ENCODE measurements at places on chromosomes 11 and 22.
A peak's percentile ranks its signal among the peaks of the same experiment; 100 is the strongest.

DNA sequence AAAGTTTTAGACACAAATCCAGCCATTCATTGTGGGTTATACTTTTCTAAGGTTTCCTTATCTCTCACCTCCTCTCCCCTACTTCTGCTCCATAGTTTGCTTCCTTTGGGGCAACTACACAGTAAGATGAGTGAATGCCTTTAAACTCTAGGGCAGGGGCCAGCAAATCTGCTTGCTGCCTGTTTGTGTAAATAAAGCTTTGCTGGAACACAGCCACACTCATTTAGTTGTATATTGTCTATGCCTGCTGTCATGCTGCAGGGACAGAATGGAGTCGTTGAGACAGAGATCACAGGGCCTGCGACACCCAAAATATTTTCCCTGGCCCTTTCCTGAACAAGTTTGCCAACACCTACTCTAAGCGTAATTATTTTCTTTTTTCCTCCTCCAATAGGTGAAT, 58.7 kb downstream of the TECTA start:
- DNase-seq, result no peak

DNA sequence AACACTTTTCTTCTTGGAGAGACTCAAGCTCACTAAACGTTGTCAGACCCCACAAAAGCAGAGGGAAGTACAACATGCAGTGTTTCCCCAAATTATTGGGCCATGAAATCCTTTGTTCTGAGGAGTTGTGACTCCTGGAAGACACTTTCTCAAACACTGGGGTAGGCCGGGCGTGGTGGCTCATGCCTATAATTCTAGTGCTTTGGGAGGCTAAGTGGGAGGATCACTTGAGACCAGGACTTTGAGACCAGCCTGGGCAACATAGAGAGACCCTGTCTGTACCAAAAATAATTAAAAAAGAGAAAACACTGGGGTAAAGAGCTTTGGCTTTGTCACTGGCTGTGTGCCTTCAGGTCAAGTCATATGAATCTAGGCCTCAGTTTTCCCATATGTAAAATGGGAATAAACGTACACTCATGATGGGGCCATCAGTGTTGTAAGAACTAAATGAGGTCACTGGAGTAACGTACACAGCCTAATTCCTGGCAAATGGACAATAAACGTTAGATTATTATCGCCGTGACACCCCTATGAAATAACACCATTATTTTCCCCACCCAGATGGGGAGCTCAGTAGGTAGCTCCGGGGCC, 92.0 kb downstream of the RRM1 start:
- DNase-seq, result no peak

GRCh38 chr11:8329336-8329735, 65.7 kb upstream of the LMO1 start:
- no peak for DNase-seq

DNA sequence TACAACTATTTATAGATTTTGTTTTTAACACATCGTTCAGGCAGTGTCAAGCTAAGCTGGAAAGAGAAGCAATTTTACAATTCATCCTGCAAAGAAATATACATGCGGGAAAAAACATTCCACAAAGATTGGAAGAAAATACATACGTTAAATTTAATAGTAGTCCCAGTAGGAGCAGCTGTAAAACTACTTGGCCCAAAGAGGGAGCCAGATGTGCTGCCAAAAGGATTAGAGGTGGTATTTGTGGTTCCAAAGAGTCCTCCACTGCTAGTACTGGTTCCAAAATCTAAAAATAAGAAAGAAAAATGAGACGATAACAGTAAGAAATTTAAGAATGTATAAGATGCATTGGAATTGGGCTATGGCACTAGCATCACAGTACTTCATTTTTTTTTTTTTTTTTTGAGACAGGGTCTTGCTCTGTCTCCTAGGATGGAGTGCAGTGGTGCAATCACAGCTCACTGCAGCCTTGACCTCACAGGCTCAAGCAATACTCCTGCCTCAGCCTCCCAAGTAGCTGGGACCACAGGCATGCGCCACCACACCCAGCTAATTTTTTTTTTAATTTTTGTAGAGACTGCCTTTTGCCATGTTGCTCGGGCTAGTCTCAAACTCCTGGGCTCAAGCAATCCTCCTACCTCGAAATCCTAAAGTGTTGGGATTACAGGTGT, 21.5 kb downstream of the NUP98 start:
- no peak for DNase-seq

GRCh38 chr11:35236667-35237003, 97.7 kb downstream of the CD44 start:
- no peak for DNase-seq

DNA sequence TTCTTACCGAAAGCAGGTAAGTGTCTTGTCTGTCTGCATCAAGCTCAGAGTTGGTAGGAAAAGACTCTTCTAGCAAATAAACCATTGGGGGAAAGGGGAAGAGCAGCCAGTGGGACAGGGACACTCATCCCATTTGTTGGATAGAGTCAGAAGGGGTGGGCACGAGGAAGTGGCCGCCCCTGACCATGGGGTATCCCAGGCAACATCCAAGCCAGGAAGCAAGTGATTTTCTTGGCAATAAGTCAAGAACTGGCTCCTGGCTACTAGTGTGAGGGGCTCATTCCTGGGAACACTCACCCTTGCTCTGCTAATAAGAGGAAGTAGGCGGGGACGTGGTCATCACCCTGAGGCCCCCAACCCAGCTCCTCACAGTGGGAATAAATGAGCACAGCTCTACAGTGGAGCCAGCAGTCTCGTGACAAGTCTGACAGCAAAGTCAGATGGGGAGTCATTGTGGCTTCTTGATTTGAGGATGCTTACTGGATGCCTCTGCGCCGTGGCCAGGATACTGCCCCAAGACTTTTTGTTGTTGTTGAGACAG, 6.7 kb downstream of the SLC25A18 start:
- DNase-seq, result no peak

DNA sequence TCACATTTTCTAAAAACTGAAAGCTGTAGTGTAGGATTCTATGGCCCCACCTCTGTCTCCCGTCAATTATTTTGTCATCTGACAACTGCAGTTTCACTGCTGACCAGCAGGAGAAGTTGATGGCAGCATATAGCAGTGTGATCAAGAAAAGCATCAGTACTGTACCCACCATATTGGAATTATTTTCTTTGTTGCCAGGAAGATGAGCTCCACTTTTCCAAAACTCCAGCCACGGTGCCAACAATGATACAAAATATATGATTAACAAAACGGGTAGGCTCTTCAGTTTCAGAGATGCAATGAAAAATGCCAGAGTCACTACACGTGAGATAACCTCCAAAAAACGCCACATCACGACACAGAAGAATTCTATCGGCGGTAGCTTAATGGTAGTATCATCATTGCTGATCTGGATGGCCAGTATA, 41.3 kb downstream of the XKR3 start:
- DNase-seq, result no peak

GRCh38 chr11:69292221-69292648, 1.7 kb upstream of the MYEOV start:
- peak; percentile 29 for DNase-seq

DNA sequence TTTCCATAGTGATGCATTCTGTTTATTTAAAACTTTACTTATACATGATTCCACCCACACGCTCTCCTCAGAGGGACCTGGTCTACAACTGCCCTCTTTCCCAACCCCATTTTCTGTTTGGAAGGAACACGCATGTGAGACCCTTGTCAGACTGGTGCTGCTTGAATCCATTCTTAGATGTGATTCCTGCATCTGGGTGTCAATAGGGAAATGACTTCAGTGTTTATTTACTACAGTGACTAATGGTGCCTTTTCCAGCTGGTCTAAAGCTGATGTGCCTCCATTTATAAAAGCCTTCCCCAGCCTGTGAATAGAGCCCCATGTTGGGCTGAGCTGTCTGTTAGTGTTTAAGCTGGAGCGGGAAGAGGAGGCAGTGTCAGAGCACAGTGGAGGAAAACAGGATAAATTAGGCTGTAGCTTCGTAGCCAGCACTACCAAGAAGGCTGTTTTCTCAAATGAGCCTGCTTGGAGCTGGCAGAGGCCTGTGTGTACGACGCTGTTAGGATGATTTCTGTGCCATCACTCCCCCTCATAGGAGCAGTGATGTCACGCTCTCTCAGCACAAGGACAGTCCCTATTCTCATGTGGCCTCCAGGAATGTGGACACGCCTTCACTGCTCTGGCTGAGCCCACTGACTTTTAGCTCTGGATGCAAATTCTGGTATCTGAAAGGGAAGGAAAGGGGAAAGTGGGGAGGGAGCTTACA, 18.9 kb upstream of the C11orf96 start:
- no peak for DNase-seq

DNA sequence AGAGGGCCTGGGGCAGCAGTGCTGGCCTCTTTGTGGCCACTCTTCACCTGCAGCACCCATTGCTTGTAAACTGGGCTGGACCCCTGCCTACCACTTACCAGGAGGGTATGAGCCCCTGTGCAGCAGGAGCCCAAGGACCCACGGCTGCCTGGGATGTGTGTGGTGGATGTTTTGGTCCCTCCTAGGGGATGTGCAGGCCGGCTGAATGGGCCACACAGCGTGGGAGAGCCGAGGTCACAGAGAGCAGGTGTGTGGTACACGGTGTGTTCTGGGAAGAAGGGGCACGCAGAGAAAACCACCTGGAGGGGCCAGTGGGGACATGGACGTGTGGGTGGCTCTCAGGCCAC, 19.3 kb upstream of the GNB1L start:
- no peak for DNase-seq

DNA sequence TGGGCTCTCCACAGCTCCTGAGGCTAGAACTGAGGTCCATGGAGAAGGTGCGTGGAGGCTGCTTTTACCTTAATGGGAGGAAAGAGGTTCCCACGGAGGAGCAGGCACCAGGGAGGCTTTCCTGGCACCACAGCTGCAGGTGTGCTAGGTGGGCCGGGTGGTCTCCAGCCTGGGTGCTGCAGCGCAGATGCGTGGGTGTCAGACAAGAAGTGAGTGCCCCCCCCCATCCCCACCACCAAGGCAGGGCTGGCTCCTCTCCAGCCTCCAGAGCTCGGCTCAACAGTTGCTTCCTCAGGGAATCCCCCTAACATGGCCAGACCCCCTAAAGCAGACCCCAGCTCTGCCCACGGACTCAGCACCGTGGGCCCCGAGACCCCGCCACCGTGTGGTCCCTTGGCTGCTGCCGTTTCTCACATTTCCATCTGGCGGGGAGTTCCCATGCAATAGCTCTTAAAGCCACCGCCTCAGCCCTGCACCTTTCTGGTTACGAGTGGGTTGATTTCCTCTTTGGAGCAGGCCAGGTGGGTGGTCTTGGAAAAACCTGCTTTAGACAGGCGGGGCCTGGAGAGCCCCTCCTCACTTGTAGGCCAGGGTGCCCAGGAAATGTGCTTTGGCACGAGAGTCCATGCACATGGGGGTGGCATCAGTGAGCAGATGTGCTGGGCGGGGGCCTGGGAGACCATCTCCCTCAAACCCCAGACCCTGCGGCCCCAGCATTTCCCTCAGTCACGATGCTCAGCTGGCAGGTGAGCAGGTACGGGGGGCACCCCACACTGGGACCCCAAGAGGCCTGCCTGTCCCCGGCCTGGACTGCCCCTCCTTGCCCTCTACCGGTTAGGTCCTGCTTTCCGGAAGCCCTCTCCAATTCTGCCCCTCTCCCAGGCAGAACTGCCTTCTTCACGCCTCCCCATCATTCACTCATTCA, 93.7 kb downstream of the ARHGAP8 start:
- DNase-seq, result no peak

GRCh38 chr11:2704356-2704755, 4.6 kb upstream of the KCNQ1OT1 start:
- no peak for DNase-seq

DNA sequence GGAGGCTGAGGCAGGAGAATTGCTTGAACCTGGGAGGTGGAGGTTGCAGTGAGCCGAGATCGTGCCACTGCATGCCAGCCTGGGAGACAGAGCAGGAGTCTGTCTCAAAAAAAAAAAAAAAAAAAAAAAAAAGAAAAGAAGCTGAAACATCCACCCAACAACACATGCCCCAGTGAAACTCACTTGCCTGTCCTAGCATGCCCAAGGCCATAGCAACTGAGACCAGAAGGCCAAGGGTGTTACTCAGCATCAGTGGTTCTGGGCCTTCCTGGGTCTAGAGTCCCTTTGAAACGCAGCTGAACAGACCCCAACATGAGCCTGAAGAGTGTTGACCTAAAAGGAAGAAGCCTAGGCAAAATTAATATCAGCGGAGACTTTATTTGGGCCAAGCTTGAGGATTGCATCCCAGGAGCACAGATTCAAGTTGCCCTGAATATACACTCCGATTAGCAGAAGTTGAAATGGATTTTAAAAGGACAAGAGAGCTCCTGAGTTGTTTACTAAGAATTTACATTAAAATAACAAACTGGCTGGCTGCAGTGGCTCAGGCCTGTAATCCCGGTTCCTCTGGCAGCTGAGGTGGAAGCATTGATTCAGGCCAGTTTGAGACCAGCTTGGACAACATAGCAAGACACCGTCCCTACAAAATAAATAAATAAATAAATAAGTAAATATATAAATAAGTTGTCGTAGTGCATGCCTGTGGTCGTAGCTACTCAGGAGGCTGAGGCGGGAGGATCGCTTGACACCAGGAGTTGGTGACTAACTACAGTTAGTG, 7.0 kb downstream of the PRDX5 start:
- no peak for DNase-seq

- no peak for DNase-seq
Observed at GRCh38 chr11:75635066-75635862, 33.6 kb downstream of the MAP6 start.

DNA sequence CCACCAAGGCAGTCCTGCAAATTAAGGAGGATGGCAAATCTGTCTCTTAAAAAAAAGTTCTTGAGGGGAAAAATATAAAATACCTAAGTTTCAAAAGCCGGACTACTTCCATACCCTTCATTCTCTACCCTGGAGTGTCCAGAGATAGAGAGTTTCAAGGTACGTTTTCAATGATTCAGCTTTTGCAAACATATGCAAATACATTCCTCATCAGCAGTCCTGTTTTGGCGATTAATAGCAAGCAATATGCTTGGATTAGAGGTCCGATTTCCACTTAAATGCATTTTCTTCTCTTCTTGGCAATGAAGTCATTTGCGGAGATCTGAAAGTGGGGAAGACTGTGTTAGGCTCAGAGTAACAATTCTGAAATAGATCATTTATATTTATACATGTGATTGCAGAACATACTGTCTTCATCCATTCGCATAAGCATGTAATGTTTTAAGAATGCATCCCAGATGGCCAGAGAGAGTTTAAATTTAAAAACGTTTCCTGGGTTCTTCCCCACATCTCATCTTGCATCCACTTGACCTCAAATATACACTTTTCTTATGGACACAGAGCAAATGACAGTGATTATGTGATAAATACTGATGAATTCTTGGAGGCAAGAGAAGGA, 13.8 kb upstream of the TFIP11 start:
- DNase-seq, result no peak

GRCh38 chr11:123640677-123641494, 13.5 kb downstream of the SCN3B start:
- DNase-seq, result peak; percentile 52

DNA sequence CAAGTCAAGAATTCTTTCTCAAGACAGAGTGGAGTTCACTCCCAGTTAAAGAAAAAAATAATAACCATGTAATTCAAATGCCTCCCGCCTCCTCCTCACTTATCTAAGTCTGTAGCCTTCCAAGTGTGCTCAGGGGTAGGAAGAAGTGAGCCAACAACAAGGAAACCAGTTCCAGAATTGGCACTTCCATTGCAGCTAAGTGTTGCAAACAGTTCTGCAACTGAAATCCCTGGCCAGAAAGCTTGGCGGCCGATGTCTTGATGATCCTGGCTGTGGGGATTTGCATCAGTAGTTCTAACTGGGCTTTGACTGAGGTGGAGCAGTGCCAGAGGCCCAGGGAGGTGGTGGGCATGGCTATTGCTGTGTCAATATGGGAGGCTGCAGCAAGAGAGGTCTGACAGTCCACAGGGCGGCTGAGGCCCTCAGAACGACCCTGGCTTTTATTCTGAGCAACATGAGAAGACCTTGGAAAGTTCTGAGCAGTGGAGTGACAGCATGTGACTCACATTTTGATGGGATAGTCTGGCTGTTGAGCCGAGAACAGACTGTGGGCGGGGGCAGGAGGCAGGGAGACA, 19.2 kb downstream of the DHCR7 start:
- no peak for DNase-seq

All from T-cell (primary cell).